Activated CD4-positive, alpha-beta T cell treated with anti-CD3 and anti-CD28 coated beads, Interleukin-2, Interleukin-6, amounts not matched to agents 100 ng/mL and 50 ng/mL, durations not matched to agents 16 hours and 8 hours (primary cell): ENCODE measurements at places on chromosomes 1 and 21.
A peak's percentile ranks its signal among the peaks of the same experiment; 100 is the strongest.

DNA sequence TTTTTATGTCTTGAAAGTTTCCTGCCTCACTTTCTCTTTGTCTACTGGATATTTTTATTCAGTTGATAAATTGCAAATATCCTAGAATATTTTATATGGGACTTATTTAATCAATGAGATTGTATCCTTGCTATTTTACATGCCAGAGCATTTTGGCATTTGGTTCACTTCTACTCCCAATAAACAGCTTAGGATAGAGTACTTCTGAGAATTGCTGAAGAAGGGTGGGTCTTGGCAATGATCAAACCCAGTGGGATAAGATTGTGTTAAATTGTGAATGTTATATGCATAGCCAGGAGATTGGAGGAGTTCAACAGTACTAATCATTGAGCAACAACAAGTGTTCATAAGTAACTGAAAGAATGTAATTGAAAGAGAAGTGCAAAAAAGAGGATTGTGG lies 60.1 kb downstream of the SDCCAG8 start:
- no peak for DNase-seq

- no peak for DNase-seq
Measured at GRCh38 chr1:17278996-17279830, 28.8 kb upstream of the PADI4 start.

- no peak for DNase-seq
Measured at GRCh38 chr1:22064751-22065402, 12.4 kb downstream of the CDC42 start.

DNA sequence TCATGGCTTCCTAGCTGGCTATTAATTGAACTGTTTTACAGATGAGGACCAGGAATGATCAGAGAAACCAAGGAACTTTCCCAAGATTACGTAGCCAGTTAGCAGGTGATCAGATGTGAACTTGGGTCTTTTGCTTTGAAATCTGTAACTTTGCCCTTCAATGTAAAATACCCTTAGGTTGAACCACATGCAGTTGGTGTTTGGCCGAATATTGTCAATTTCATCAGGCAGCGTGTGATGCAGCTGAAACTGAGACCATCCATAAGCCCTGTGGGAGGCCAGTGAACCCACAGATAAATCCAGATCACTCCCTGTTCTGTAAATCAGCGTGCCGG lies 150.8 kb downstream of the ETS2 start:
- DNase-seq: no peak

DNA sequence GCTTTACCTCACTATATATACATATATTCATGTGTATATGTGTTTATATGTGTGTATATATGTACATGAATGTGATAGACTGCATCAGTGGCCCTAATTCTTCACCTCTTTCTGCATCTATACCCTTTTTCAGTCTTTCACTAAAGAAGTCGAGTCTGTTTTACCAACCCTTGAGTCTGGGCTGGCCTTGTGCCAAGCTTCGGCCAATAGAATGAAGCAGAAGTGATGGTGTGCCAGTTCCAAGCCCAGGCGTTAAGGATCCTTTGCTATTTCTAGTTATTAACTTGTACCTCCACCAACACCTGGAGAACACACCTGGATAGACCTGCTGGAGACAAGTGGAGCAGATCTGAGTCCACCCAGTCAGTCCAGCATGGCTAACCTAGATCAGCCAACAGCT lies 61.6 kb upstream of the PPM1J start:
- no peak for DNase-seq

DNA sequence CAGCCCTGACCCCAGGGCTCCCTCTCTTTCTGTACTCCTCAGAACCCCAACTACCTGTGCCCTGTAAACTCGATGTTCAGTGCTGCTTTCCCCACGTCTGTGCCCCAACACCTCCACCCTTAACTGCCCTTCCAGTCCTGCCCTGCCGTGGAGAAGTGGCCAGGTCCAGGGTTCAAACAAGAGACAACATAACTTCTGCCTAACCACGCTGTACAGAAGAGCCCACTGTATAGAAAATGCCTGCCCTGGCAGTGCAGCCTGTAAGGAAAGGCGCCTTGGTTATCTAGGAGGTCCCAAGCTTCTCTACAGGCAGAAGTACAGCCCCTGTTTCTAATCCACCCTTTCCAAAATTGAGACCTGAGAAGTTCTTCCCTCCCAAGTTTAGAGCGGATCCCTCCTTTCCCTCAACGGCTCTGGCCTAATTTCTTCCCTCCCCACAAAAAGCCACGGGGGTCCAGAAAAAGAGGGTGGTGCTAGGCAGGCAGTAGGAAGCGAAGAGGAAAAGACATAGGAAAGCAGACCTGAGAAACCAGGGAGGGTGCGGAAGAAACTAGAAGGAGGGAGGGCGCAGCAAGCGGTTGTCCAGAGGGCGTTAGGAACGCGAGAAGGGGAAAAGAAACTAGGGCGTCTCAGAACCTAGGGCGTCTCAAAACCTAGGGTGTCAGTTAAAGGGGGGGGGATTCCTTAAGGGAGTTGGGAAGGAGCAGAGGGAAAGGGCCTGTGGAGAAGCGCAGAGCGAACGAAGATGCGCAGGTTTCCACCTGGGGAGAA lies 3.2 kb downstream of the DMRTA2 start:
- DNase-seq: no peak

GRCh38 chr1:152960452-152961044 lies 9.9 kb upstream of the SPRR4 start:
- no peak for DNase-seq

- DNase-seq: no peak
Measured at GRCh38 chr1:152328801-152329391, 3.9 kb upstream of the FLG start.

GRCh38 chr1:79614762-79615161 lies 608.2 kb upstream of the ADGRL4 start:
- DNase-seq: no peak

DNA sequence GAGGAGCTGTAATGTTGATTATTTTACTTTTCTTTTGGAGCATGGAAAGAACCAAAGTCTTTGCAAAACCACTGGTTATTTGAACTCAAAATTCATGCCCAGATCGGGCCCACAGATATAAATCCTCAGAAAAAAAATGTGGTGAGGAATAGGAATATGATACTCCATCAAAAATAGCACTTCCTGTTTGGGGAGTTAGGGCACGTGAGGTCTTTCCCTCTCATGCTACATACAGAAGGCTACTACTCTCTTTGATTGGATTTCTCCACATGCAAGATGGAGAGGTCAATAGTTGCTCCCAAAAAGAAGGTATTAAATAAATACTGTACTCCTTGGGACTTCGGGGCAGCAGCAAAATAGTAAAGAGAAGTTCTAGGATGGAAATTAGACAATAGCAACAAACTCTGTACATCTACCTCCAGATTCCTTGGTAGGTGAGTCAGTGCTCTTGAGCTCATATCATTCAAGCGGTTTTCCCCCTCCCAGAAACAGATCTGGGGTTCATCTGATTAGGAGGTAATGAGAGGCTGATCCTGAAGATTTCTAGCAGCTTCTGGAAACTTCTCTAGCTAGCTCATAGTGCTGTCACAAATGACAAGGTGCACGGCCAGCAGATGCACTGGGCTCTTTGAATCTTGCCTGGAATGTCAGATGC lies 47.1 kb downstream of the SLC9C2 start:
- DNase-seq: no peak

GRCh38 chr1:50930965-50931737 lies 28.9 kb downstream of the FAF1 start:
- no peak for DNase-seq

DNA sequence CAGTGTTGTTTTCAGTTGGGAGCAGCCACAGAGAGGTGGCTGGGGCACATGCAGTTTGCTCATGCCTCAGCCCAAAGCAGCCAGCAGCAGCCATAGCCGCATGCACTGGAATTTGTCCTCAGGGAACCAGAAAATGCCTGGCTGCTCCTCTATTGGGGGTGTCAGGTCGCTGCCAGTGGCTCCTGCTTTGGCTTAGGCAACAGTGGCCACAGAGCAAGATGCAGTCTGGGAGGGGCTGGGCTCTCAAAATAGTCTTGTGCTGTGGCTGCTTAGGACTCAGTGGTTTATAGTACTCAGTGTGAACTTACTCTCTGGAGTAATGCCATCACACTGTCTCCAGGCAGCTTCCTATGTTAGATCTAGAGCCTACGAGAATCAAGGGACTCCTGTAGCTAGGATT lies 25.0 kb downstream of the CD55 start:
- no peak for DNase-seq

GRCh38 chr21:37413553-37414291 lies 47.1 kb downstream of the DYRK1A start:
- no peak for DNase-seq

GRCh38 chr1:210568631-210569030 lies 239.9 kb downstream of the HHAT start:
- DNase-seq: no peak

DNA sequence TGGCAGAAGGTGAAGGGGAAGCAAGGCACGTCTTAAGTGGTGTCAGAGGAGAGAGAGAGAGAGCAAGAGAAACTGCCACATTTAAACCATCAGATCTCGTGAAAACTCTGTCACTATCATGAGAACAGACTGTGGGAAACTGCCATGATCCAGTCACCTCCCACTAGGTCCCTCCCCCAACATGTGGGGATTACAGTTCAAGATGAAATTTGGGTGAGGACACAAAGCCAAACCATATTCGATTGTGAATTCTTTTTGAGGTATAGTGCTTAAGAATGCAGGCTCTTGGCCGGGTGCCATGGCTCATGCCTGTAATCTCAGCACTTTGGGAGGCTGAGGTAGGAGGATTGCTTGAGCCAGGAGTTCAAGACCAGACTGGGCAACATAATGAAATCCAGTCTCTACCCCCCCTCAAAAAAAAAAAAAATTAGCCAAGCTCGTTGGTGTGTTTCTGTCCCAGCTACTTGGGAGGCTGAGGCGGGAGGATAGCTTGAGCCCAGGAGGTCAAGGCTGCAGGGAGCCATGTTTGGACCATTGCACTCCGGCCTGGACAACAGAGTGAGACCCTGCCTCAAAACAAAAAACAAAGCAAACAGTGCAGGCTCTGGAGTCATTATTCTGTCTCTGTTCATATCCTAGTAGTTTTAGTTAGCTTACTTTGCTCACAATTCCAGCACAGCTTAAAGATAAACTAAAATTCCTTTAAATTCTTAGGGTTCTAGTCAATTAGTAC lies 6.0 kb downstream of the ZCCHC17 start:
- no peak for DNase-seq

DNA sequence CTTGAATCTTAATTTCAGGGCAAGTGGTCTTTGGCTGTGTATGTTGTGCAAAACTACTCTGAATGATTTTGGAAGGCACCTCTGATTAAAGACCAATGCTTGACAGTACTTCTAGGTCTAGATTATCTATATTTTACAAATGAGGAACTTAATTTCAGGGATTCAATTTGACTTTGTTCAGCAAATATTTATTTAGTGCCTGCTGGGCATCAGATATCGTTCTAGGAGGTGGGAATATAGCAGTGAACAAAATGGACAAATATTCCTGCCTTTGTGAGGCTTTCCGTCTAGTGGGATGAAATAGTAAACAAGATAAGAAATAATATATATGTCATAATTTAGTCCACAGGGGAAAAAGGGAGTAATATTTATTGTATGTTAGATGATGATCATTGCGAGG lies 4.7 kb downstream of the ZNF326 start:
- DNase-seq: no peak

DNA sequence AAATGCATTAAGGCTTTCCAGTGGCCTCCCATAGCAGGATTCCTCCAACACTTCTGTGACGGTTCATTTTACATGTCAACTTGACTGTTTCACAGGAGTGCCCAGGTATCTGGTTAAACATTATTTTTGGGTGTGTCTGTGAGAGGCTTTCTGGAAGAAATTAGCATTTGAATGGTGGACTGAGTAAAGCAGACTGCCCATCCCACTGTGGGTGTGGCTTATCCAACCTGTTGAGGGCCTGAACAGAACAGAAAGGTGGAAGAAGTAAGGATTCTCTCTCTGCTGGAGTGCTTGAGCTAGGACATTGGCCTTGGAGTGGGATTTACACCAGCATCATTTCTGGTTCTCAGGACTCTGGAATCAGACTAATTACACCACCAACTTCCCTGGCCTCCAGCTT lies 85.6 kb downstream of the RGS7 start:
- no peak for DNase-seq

- no peak for DNase-seq
Measured at GRCh38 chr21:19640964-19641363, 1237.4 kb upstream of the TMPRSS15 start.

- no peak for DNase-seq
Measured at GRCh38 chr21:45575993-45576837, 34.0 kb upstream of the SLC19A1 start.

- peak; percentile 24 for DNase-seq
Measured at GRCh38 chr1:185159966-185160365, 3.0 kb downstream of the SWT1 start.

DNA sequence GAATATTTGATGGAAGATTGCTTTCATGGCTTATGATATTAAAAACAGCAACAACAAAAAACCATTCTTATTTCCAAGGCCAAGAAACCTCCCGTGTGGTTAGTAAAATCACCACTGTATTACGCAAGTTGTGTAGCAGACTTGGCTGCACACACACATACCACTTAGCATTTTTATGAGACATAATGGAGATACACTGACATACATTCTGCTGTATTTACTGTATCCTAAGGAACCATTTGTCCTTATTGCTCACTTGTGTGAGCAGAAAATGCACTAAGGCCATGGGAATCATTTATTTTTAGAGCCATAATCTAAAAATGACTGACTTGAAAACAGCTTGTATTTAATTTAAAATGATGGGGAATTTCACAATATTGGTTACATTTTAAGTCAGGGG lies 584 bp upstream of the C1orf141 start:
- DNase-seq: peak; percentile 35

DNA sequence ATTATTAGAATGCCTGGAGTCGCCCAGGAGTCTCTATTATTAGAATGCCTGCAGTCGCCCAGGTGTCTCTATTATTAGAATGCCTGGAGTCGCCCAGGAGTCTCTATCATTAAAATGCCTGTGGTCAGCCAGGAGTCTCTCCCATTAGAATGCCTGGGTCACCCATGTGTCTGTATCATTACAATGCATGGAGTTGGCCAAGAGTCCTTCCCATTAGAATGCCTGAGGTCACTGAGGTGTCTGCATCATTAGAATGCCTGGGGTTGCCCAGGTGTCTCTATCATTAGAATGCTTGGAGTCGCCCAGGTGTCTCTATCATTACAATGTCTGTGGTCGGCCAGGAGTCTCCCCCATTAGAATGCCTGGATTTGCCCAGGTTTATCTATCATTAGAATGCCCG lies 66.9 kb downstream of the RNF187 start:
- DNase-seq: no peak

- DNase-seq: no peak
Measured at GRCh38 chr1:244311784-244312532, 139.8 kb downstream of the ADSS2 start.

- no peak for DNase-seq
Measured at GRCh38 chr1:166924823-166925541, 48.9 kb upstream of the TADA1 start.

- peak; percentile 56 for DNase-seq
Measured at GRCh38 chr1:109163551-109163950, 49.6 kb downstream of the ELAPOR1 start.

GRCh38 chr1:44694863-44695478 lies 20.5 kb downstream of the ARMH1 start:
- DNase-seq: no peak

DNA sequence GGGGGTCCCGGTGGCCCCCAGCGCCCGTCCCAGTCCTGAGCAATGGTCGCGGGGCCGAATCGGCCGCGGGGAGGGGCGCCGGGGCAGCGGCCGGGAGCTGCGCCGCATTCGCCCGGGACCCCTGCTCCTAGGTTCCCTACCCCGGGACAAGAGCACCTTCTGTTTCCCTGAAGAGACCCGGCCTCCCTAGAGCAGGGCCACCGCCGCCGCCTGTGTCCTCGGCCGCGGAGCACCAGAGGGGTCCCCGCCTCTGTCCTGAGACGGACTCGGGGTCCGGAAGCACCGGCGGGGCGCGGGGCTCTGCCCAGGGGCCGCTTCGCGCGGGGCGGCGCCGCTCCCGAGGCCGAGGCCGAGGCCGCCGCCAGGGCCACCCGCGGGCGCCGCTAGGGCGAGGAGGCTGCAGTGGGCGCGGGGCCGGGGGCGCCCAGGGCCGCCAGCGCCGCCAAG lies 157.9 kb downstream of the CASZ1 start:
- DNase-seq: no peak
